ENCODE measurements at places on chromosomes 12 and 14.

- no peak overlapping the region for H3K4me3 ChIP-seq
- no peak overlapping the region for H3K27ac ChIP-seq
- no peaks in the 10 kb centered on the region for H3K27me3 ChIP-seq
- DNase-seq, result no peak
- no peaks in the 10 kb centered on the region for H3K4me1 ChIP-seq
Measured at GRCh38 chr14:49594347-49595091, 4.2 kb upstream of the LRR1 start.

- peak overlapping the region; percentile 99 for H3K27ac ChIP-seq
- H3K36me3 ChIP-seq, result no peaks in the 10 kb centered on the region
- peaks cover 19% of the 10 kb centered on the region for H3K4me1 ChIP-seq
- no peak for DNase-seq
Measured at GRCh38 chr12:79691511-79692248, 916 bp upstream of the PAWR start.

DNA sequence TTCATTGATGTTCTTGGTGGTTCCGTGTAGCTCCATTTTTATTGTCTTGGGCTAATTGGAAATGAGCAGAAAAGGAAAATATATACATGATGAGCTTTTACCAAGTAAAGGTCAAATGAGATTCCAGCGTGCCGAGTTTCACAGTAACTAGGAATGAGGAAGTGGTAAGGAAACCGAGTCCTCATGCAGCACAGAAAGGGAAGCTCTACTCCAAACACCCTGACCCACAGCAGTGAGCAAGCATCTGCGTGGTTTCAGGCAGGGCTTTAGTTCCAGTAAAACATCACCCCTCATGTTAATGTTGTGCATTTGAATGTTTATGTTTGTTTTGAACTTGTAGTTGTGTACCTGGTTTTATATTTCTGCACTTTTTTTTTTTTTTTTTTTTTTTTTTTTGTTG lies 208.0 kb downstream of the SLC41A2 start:
- H3K4me1 ChIP-seq, result peaks cover 45% of the 10 kb centered on the region
- H3K36me3 ChIP-seq, result no peaks in the 10 kb centered on the region
- no peak for DNase-seq
- H3K4me3 ChIP-seq, result no peak overlapping the region
- H3K27ac ChIP-seq, result peak overlapping the region; percentile 9
- H3K27me3 ChIP-seq, result no peaks in the 10 kb centered on the region

GRCh38 chr12:54215989-54216796 lies 27.4 kb upstream of the SMUG1 start:
- H3K27me3 ChIP-seq, result peaks cover 66% of the 10 kb centered on the region
- peaks cover 28% of the 10 kb centered on the region for H3K4me1 ChIP-seq
- peak; percentile 78 for DNase-seq
- H3K36me3 ChIP-seq, result no peaks in the 10 kb centered on the region
- H3K27ac ChIP-seq, result no peak overlapping the region

GRCh38 chr12:105317942-105318621 lies 12.4 kb upstream of the C12orf75 start:
- H3K36me3 ChIP-seq, result no peaks in the 10 kb centered on the region
- no peak for DNase-seq
- no peaks in the 10 kb centered on the region for H3K4me1 ChIP-seq
- H3K4me3 ChIP-seq, result no peak overlapping the region
- H3K27me3 ChIP-seq, result no peaks in the 10 kb centered on the region
- no peak overlapping the region for H3K27ac ChIP-seq

Data from GM23338 (cell line).